ENCODE measurements at places on chromosomes 2 and 18.

DNA sequence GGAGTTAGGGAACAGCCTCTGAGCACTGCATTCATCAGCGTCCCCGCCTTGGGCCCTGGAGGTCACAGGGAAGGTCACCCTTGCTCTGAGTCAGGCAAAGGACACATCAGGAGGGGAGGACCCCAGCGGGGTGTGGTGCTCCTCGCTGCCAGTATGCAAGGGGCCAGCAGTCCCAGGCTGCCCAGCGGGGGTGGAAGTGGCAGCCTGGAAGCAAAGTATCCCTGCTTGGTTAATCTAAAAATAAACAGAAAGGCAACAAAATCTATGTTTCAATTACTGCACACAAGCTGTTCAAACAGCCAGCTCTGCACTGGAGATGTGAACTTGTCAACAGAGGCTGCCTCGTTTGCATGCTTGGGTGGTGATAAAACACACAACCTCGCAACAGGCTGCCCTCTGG lies 164.1 kb downstream of the KLHL29 start:
- no peak overlapping the region for H3K27ac ChIP-seq
- H3K27me3 ChIP-seq = no peaks in the 10 kb centered on the region
- H3K4me1 ChIP-seq = peaks cover 22% of the 10 kb centered on the region
- DNase-seq = no peak
- no peak overlapping the region for H3K4me3 ChIP-seq

DNA sequence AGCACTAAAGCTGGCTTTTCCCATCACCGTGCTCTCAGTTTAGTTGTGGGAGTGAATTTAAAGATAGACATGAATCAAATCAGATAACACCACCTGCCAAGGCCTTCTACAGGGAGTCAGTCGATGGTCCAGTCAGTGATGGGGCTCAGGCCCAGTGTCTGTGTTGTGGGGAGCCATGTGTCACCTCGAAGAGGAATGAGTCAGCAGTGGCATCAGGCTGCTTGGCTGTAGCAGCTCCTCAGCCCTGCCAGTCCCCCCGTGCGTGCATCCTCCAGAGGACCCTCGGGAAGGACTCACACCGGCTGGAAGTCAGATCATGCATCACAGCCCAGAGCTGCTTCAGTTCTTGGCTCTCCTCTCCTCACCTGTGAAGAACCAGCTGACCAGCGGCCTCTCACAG lies 420.4 kb upstream of the RAB6C start:
- DNase-seq = no peak
- no peaks in the 10 kb centered on the region for H3K4me1 ChIP-seq
- H3K27ac ChIP-seq = no peak overlapping the region
- no peaks in the 10 kb centered on the region for H3K27me3 ChIP-seq
- H3K36me3 ChIP-seq = no peaks in the 10 kb centered on the region

DNA sequence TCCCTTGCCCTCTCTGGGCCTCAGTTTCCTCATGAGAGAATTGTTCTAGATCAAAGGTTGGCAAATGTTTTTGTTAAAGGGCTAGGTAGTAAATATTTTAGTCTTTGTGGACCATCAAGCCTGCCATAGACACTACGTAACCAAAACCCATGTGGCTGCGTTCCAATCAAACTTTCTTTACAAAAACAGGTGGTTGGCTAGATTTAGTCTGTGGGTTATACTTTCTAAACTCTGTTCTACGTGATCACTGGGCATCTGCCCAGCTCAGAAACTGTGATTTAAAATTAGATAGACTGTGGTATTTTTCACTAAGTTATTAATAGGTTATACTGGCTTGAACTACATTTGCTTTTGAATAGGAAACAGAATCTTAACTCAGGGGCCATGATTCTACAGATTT lies 149.8 kb upstream of the DCC start:
- no peak for DNase-seq
- no peak overlapping the region for H3K4me3 ChIP-seq
- H3K27me3 ChIP-seq = no peaks in the 10 kb centered on the region
- H3K27ac ChIP-seq = no peak overlapping the region
- no peaks in the 10 kb centered on the region for H3K4me1 ChIP-seq

DNA sequence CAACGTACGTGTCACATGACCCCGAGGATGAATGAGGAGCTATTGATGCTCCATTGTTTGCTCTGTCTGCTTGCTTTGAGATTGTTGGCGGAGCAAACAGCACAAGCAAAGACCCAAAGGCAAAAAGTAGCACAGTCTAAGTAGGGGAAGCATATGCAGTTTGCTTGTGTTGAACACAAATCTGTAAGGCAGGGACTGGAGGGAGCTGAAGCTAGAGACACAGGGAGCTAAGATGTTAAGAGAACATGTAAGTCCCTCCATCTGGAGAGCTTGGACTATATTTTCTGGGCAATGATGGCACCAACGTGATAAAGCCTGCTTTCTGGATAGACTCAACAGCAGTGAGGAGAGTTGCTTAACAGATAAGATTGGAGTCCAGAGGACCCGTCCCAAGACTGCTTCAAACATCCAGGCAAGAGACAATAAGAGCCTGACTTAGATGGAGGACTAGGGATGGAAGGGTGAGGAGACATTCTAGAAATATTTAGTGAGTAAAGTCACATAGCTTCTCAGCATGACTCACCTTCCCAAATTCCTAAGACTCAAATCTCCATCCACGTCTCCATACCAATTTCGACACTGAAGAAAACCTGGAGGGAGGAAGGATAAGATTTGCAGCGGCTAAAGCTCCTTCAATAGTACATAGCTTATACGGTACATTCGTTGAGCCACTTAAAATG lies 88.1 kb upstream of the KLF7 start:
- no peak overlapping the region for H3K27ac ChIP-seq
- peaks cover 29% of the 10 kb centered on the region for H3K4me1 ChIP-seq
- no peaks in the 10 kb centered on the region for H3K27me3 ChIP-seq
- no peaks in the 10 kb centered on the region for H3K36me3 ChIP-seq
- no peak overlapping the region for H3K4me3 ChIP-seq
- DNase-seq = no peak

- H3K27ac ChIP-seq = no peak overlapping the region
- no peak overlapping the region for H3K4me3 ChIP-seq
- no peak for DNase-seq
- no peaks in the 10 kb centered on the region for H3K4me1 ChIP-seq
- H3K27me3 ChIP-seq = no peaks in the 10 kb centered on the region
Observed at GRCh38 chr2:235939471-235939870, 228.7 kb downstream of the GBX2 start.

- DNase-seq = no peak
- H3K36me3 ChIP-seq = no peaks in the 10 kb centered on the region
- peaks cover 21% of the 10 kb centered on the region for H3K4me1 ChIP-seq
- H3K27me3 ChIP-seq = no peaks in the 10 kb centered on the region
Observed at GRCh38 chr2:129293326-129293725, 686.1 kb upstream of the RAB6C start.

- H3K4me1 ChIP-seq = no peaks in the 10 kb centered on the region
- no peaks in the 10 kb centered on the region for H3K27me3 ChIP-seq
- H3K36me3 ChIP-seq = no peaks in the 10 kb centered on the region
Observed at GRCh38 chr2:127154396-127154795, 47.4 kb upstream of the BIN1 start.

DNA sequence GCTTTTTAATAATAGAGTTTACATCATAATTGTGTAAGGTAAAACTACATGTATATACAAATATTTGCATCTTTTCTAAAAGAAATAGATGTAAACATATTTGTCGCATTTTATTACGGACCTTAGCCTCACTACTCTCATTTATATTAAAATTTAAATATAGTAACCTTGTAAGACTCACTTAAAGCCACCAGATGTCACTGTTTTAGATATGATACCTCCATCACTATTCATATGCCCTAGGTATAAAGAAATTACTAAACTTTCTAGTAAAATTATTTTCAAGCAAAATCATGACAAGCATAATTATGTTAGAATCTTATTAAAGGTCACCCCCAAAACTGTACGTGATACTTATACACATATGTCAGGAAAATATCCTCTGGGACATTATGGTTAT lies 674.3 kb upstream of the REG3G start:
- no peaks in the 10 kb centered on the region for H3K36me3 ChIP-seq
- H3K27me3 ChIP-seq = no peaks in the 10 kb centered on the region
- no peak for DNase-seq
- H3K4me3 ChIP-seq = no peak overlapping the region

GRCh38 chr18:32295604-32296003 lies 105.8 kb downstream of the MEP1B start:
- H3K36me3 ChIP-seq = peaks cover 3% of the 10 kb centered on the region
- H3K4me1 ChIP-seq = peaks cover 19% of the 10 kb centered on the region
- DNase-seq = no peak
- H3K27me3 ChIP-seq = no peaks in the 10 kb centered on the region
- H3K27ac ChIP-seq = no peak overlapping the region

DNA sequence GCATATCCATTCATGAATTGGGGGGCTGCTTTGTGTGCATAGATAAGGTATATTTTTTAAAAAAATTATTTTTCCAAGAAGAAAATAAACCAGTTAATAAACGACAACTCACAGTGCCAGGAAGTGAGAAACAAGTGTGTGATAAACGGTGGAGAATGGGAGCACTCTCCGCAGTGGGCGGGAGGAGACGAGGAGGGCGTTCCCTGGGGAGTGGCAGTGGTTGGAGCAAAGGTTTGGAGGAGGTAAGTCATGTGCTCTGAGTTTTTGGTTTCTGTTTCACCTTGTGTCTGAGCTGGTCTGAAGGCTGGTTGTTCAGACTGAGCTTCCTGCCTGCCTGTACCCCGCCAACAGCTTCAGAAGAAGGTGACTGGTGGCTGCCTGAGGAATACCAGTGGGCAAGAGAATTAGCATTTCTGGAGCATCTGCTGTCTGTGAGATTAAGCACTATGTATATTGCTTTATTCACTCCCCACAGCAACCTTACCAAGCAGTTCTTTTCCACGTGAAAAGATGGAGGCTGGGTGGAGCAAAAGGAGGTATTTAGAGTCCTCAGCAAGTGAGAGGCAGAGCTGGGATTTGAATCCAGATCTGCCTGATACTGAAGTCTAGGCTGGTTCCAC lies 27.0 kb upstream of the CASP8 start:
- no peaks in the 10 kb centered on the region for H3K36me3 ChIP-seq
- H3K4me3 ChIP-seq = peak overlapping the region; percentile 59
- H3K27me3 ChIP-seq = no peaks in the 10 kb centered on the region
- H3K27ac ChIP-seq = no peak overlapping the region
- peaks cover 7% of the 10 kb centered on the region for H3K4me1 ChIP-seq

DNA sequence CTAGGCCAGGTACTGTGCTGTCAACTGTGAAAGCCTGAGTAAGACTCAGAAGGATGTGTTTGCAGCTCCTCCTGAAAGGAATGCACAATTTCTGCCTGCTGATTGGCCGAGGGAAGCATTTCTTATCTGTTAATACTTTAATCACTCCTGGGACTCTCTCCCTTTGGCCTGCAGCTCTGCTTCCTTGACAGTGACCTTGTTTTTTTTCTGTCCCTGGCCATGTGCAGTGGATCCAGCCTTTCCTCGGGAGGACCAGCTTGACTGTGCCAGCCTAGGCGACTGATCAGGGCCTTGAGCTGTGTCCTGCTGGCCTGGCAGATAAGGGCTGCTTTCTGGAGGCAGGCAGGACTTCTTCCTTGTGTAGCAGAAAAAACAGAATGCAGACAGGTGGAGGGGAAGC lies 10.0 kb downstream of the RNF144A start:
- H3K4me3 ChIP-seq = no peak overlapping the region
- DNase-seq = no peak
- no peak overlapping the region for H3K27ac ChIP-seq
- H3K27me3 ChIP-seq = no peaks in the 10 kb centered on the region
- H3K36me3 ChIP-seq = no peaks in the 10 kb centered on the region

GRCh38 chr2:30684026-30684425 lies 123.2 kb downstream of the CAPN13 start:
- H3K36me3 ChIP-seq = no peaks in the 10 kb centered on the region
- H3K4me1 ChIP-seq = peaks cover 2% of the 10 kb centered on the region
- H3K27me3 ChIP-seq = no peaks in the 10 kb centered on the region
- H3K4me3 ChIP-seq = no peak overlapping the region
- H3K27ac ChIP-seq = no peak overlapping the region

DNA sequence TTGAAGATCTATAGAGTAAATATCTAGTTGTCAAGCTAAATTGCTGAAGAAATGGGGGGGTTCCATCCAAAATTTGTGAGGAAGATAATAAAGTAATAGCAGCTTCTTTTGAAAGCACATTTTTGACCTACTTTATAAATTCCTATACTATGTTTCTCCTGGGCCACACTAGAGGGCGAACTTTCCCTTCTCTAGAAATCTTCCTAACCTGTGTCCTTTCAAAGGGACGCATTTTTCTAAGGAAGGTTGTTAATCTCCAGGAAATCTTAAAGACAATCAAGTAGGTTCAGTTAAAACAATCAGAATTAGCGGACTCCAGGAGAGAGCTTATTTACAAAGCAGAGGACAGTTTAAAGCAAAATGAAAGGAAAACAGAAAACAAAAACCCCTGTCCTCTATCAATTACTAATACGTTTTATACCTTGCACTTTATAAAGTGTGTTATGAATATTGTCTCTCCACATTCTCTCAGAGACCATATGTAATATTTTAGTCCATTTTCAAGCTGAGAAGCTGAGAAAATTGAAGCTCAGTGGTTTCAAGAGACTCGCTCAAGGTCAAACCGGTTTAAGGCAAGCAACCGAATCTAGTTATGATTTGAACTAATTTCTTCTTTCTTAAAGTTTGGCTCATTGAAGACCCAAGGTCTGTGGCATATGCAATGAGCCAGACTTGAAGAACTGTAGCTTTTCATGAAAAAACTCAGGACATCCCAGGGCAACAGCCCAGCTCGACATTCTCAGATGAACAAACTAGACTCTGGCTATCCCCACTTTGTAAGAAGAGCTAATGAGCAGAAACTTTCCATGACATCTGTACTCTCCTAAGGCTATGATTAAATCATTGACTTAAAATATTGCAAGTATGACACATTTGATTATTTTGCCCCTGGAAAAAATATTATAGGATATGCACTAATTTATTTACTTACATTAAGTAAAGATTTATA lies 273.6 kb downstream of the PAX3 start:
- no peak for DNase-seq
- H3K36me3 ChIP-seq = no peaks in the 10 kb centered on the region
- H3K4me3 ChIP-seq = no peak overlapping the region
- no peaks in the 10 kb centered on the region for H3K27me3 ChIP-seq
- H3K27ac ChIP-seq = no peak overlapping the region

DNA sequence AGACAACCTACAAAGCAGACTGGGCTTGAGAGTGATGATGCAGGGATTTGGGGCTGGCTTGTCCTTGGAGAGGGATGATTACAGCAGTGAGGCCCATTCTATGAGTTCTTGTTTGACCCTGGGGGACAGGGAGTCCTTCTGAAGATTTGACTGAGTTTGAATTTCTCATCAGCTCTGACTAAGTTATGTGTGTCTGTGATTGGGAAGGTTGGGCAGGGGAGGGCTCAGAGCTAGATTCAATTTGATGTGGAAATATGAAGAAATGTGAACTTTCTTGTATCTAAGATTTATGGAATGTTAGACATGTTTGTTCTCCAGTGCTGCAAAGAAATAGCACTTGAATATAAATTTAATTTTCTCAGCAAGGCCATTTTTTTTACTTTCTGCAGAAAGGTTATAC lies 19.9 kb upstream of the IL1R2 start:
- peaks cover 16% of the 10 kb centered on the region for H3K4me1 ChIP-seq
- no peak for DNase-seq
- H3K36me3 ChIP-seq = no peaks in the 10 kb centered on the region
- H3K27me3 ChIP-seq = no peaks in the 10 kb centered on the region
- no peak overlapping the region for H3K4me3 ChIP-seq
- no peak overlapping the region for H3K27ac ChIP-seq

- H3K27ac ChIP-seq = no peak overlapping the region
- H3K27me3 ChIP-seq = no peaks in the 10 kb centered on the region
- no peak for DNase-seq
- no peaks in the 10 kb centered on the region for H3K36me3 ChIP-seq
- H3K4me3 ChIP-seq = no peak overlapping the region
Observed at GRCh38 chr2:239833269-239834109, 191.7 kb downstream of the NDUFA10 start.

Data from thoracic aorta (tissue), 2 donors.